ENCODE measurements at places on chromosomes 2 and 18. TPM values are rescaled to one million over a fixed set of nuclear protein-coding genes. Genes with fewer than 3 reads are reported as not detected.
A peak's percentile ranks its signal among the peaks of the same experiment; 100 is the strongest.

DNA sequence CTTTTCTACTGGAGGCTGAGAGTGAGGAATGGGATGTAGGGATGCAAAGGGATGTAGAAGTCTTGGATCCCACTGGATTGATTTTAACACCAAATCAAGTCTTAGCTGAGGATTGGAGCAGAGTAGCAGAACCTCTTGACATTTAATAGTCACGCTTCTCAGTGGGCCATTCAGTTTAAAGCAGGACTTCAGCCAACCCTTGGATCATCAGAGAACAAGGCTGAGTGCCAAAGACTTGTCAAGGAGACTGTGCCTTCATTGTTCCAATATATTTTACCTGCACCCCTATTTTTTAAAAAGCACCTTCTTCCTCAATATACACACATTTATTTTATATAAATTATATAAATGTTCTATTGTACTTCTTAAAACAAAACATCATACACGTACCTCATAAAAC lies 242.4 kb upstream of the ST6GAL2 start:
- no peak overlapping the region for H3K4me3 ChIP-seq
- no peaks in the 10 kb centered on the region for H3K4me1 ChIP-seq
- no peaks in the 10 kb centered on the region for H3K27me3 ChIP-seq
- DNase-seq = no peak
- no peak overlapping the region for H3K27ac ChIP-seq
- H3K36me3 ChIP-seq = no peaks in the 10 kb centered on the region

GRCh38 chr2:96538487-96539214 lies 2.1 kb downstream of the ARID5A start:
- peak overlapping the region; percentile 86 for H3K27ac ChIP-seq
- DNase-seq = peak; percentile 67
- H3K4me3 ChIP-seq = peak overlapping the region; percentile 63
- no peaks in the 10 kb centered on the region for H3K27me3 ChIP-seq

DNA sequence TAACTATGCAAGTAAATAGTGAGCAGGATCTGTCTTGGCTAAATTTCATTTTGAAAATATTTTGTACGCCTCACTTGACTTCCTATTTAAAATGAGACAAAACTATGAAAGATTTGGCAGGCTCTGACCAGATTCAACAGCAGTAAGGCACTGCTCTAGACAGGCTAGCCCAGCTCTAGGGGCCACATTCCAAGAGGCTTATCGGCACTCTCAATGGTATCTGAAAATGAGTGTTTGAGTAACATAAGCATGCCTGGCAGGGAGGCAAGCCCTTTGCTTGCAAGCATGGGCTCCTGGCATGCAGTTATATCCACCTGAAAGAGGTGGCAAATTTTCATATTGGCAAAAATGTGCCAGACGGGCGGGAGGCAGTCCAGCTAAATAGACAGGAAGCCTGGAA lies 10.5 kb downstream of the CAPN13 start:
- no peaks in the 10 kb centered on the region for H3K4me1 ChIP-seq
- H3K36me3 ChIP-seq = no peaks in the 10 kb centered on the region
- no peaks in the 10 kb centered on the region for H3K27me3 ChIP-seq
- no peak overlapping the region for H3K4me3 ChIP-seq
- H3K27ac ChIP-seq = no peak overlapping the region

- H3K4me1 ChIP-seq = no peaks in the 10 kb centered on the region
- H3K27me3 ChIP-seq = no peaks in the 10 kb centered on the region
- no peak overlapping the region for H3K4me3 ChIP-seq
These were observed 280.7 kb upstream of the HNRNPA3 start for GRCh38 chr2:176931588-176932563.

DNA sequence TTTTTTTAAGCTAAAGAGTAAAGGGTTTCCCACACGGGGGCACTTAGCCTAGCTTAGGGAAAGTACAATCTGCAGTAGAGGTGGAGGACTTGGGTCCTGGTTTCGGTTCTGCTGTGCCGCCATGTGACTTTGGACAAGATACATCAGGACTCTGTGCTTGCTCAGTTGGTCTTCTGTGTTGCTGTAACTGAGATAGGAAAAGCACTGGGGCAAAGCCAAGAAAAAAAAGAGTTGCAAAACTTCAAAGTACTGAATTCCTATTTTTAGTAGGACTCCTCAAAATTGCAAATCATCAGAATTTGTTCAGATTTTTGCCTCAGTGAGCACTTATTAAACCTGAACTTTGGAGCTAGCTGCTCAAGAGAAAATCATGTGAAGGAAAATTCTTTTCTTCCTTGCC lies 96.3 kb upstream of the STON1 start:
- H3K36me3 ChIP-seq = no peaks in the 10 kb centered on the region
- no peak overlapping the region for H3K27ac ChIP-seq
- H3K4me3 ChIP-seq = no peak overlapping the region
- no peaks in the 10 kb centered on the region for H3K4me1 ChIP-seq
- DNase-seq = no peak

GRCh38 chr2:62569907-62570841 lies 64.2 kb upstream of the TMEM17 start:
- no peaks in the 10 kb centered on the region for H3K36me3 ChIP-seq
- DNase-seq = no peak
- no peaks in the 10 kb centered on the region for H3K27me3 ChIP-seq
- no peak overlapping the region for H3K4me3 ChIP-seq
- no peaks in the 10 kb centered on the region for H3K4me1 ChIP-seq

DNA sequence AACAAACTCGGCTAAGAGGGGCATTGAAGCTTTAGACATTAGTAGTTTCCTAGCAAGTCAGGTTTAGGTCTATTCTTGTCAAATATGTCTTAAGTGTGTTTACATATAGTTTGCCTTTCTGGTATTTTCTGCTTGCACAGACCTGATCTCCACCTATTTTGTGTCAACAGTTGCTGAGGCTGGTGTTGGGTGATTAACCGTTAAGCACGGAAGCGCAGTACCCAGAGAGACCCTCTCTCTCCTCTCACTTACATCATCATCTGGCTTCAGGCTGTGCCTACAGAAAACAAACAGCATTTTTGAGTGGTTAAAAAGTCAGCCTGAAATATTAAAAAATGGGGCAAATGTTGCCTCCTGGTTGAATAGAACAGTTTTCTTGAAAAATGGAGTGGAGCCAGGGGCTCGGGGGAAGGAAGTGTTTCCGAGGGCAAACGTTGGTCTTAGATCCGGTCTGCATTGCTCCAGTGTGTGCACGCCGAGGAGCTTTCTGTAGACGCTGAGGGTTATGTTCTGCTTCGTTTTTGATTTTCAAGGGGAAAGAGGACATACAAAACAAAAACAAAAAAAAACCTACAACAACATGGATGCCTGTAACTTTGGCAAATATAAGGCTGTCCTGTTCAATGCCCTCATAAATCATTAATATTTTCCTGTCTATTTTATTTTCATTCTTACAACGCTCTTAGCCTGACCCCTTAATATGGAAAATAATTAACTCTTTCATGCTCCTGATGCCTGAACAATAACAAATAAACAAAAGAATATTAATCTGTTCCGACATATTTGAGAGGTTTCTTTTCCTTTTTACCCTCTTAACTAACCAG lies 120.8 kb downstream of the MEIS1 start:
- H3K4me1 ChIP-seq = no peaks in the 10 kb centered on the region
- peak overlapping the region; percentile 17 for H3K27ac ChIP-seq

DNA sequence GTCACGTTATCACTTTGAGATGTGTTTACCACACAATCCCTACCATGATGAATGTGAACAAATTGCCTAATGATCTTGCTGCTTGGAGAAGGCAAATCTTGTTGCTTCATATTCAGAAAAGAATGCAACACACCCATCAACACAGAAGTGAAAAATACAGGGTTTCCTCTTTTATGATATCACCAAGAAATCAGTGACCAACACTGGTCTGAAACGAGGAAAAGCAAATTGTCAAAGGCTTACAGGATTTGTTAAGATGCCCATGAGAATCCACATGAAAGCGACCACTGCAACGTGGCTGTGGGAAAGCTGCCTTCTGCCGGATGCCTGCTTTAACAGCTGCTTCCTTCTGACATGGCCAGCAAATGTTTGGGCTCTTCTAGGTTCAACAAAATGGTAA lies 397.6 kb upstream of the LRATD1 start:
- H3K4me1 ChIP-seq = no peaks in the 10 kb centered on the region
- H3K27ac ChIP-seq = no peak overlapping the region
- H3K27me3 ChIP-seq = no peaks in the 10 kb centered on the region
- DNase-seq = no peak
- no peak overlapping the region for H3K4me3 ChIP-seq

- H3K27me3 ChIP-seq = no peaks in the 10 kb centered on the region
- H3K36me3 ChIP-seq = no peaks in the 10 kb centered on the region
- no peaks in the 10 kb centered on the region for H3K4me1 ChIP-seq
- DNase-seq = no peak
These were observed 119.0 kb downstream of the GCA start for GRCh38 chr2:162462911-162463310.

GRCh38 chr2:42567806-42568400 lies 529 bp upstream of the MTA3 start:
- no peaks in the 10 kb centered on the region for H3K27me3 ChIP-seq
- peak overlapping the region; percentile 92 for H3K4me3 ChIP-seq

DNA sequence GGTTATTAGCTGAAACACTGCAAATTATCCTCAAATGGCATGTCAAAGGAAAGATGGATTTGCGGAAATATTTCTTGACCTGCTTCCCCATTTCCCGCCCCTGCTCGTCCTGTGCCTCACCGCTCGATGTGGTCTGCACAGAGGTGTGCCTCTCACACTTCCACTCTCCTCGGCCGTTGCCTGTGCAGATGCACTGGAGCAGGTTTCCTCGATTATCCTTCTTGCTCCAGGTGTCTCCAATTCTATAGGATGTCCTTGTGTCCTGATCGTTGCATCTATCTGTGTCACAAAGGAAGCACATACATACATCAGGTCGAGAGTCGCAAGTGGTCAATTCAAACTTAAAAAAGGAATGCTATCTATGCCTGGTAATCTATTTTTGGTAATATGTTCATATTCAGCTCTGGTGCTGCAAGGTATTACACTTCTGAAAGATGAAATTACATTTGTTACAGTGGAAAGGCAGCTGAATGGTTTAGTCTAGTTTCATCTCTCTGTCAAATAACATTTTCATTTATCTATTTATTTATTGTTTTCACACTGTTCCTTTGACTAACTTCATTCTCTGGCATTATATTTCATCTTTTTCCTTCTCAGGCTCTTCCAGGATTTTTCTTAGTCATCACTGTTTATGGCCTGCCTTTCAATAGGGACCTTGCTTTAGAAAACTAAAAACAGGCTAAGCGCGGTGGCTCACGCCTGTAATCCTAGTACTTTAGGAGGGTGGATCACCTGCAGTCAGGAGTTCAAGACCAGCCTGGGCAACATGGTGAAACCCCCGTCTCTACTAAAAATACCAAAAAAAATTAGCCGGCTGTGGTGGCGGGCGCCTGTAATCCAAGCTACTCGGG lies 7.6 kb downstream of the FN1 start:
- DNase-seq = no peak
- H3K4me1 ChIP-seq = no peaks in the 10 kb centered on the region
- H3K36me3 ChIP-seq = no peaks in the 10 kb centered on the region

- H3K4me3 ChIP-seq = no peak overlapping the region
- no peaks in the 10 kb centered on the region for H3K4me1 ChIP-seq
- H3K27me3 ChIP-seq = no peaks in the 10 kb centered on the region
- no peak for DNase-seq
- no peaks in the 10 kb centered on the region for H3K36me3 ChIP-seq
- H3K27ac ChIP-seq = no peak overlapping the region
These were observed 152.3 kb upstream of the MMADHC start for GRCh38 chr2:149739883-149740265.

GRCh38 chr18:75116165-75116564 lies 92.8 kb downstream of the PTGR3 start:
- no peak overlapping the region for H3K27ac ChIP-seq
- DNase-seq = no peak
- no peaks in the 10 kb centered on the region for H3K4me1 ChIP-seq
- H3K36me3 ChIP-seq = no peaks in the 10 kb centered on the region
- H3K27me3 ChIP-seq = peaks cover 7% of the 10 kb centered on the region

DNA sequence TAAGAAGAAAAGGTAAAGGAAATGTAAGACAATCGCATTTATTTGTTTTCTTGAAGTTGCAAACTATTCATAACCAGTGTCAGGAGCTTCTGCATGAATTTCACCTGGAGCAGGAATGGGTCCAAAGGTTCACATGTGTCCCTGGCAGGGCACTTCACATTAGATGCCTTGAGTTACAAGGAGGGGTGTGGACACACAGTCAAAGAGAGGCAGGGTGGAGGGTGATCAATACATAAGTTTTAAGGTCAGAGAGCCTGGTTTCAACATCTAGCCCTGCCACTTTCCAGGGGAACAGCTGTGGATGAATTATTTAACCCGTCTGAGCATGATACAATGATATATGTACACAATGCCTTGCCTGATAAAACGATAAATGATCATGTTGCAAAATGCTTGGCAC lies 321.4 kb downstream of the CYP26B1 start:
- DNase-seq = no peak
- H3K4me3 ChIP-seq = no peak overlapping the region
- no peaks in the 10 kb centered on the region for H3K36me3 ChIP-seq

DNA sequence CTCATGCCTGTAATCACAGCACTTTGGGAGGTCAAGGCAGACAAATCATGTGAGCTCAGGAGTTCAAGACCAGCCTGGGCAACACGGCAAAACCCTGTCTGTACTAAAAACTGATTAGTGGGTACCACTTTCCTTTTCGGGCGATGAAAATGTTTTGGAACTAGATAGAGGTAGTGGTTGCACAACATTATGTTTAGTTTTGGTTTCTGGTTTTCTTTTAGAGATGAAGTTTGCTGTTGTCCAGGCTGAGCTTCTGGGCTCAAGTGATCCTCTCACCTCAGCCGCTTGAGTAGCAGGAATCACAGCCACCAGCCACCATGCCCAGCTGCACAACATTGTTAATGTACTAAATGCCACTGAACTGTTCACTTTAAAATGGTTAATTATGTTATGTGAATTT lies 27.6 kb downstream of the AAK1 start:
- no peaks in the 10 kb centered on the region for H3K4me1 ChIP-seq
- H3K4me3 ChIP-seq = no peak overlapping the region
- no peak for DNase-seq
- no peaks in the 10 kb centered on the region for H3K36me3 ChIP-seq

DNA sequence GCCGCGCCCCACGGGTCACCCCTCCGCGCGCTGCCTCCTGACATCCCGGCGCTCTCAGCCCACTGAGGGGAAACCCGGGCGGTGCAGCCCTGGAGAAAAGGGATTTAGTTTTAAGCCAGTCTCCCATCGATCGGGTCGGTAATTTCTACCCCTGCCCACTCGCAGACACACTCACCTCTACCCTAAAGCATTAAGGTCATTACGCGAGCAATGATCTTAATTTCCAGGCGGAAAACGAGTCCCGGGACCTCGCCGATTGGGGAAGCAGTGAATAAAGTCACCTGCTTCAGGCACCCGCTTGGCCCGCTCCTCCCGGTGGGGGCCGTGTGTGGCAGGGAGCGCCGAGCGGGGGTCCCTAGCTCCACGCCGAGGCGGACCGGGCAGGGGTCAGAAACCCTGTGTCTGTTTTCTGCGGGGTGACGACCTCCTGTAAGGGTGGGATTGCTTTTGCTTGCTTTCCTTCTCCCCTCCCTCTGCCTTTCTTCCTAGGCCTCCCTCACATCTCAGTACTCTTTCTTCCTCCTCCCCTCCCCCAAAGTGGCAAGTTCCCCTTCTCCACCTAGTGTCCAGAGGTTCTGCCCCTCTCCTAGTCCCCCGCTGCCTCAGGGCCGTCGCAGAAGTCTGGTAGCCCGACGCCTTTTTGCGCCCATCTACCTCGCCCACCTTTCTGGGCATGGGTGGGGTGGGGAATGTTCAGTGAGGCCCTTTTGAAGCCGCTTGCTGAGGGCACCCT lies 142.6 kb downstream of the MEIS1 start:
- no peak for DNase-seq
- H3K4me3 ChIP-seq = peak overlapping the region; percentile 39
- H3K4me1 ChIP-seq = peaks cover 7% of the 10 kb centered on the region
- no peaks in the 10 kb centered on the region for H3K36me3 ChIP-seq

The BOK gene
- 58.3 TPM for total RNA-seq

The DCDC2C gene
- 5.9 TPM for total RNA-seq

The CRACDL gene
- 4.1 TPM for total RNA-seq

The ARPC2 gene
- total RNA-seq = 182 TPM

The THOC1 gene
- 29.0 TPM for total RNA-seq

The FSIP2 gene
- total RNA-seq = 7.3 TPM

The MYO7B gene
- total RNA-seq = not detected

The SPP2 gene
- not detected for total RNA-seq

The ASB18 gene
- not detected for total RNA-seq

Measured in prostate gland (tissue), 2 donors.